Ovary (tissue), 10 donors: ENCODE measurements at places on chromosomes 7 and 10. TPM values are rescaled to one million over a fixed set of nuclear protein-coding genes. Genes with fewer than 3 reads are reported as not detected.

DNA sequence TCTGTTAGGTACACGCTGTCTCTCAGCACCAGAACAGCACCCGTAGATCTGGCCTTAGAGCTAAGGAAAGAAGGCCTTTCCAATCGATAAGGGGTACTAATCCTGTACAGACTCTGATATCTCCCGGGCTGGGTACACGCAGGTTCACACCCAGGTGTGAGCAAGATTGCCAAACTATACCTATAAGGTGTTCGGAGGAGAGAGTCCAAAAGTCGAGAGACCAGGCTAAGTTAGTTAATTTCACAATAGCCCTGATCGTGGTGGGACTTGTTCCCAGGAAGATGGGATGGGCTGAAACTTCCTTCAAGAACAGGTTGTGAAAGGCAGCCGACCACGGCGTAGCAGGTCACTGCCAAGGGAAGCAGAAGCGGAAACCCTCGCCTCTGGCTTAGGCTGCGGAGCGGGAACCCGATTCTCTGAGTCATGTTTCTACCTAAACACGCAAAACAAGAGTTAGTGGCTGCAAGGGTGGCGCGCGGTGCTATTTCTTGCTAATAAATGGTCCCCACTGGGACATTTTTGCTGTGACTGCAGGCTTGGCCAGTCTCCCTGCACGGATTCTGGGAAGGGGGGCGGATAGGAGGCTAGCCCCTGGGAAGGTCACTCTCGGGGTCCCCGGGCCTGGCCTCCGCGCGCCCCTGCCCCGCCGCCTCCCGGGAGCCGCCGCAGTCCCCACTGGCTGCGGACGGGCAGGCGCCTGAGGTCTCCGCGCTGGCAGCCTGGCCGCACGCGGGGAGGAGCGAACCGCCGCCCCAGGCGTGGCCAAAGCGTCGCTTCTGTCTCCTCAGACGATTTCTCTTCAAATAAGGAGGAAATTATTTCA lies 75.4 kb upstream of the PDSS1 start:
- no peak for DNase-seq

DNA sequence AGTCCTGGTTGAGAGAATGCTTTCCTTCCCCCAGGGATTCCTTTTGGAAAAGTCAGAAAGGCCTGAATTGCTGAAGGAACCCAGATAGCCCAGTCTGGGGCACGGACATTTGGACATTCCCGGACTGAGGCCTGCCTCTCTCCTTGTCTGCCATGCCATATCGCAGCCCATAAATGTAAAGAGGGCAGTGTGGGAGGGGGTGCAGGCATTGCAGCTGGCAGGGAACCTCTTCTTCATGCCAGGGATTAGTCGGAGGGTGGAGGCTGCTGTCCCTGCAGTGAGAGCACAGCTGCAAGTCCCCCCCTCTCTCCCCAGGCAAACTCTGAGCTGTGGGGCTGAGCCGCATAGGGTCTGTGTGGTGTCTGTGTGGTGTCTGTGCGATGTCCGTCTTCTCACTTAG lies 486.0 kb upstream of the MKI67 start:
- DNase-seq, result no peak

ZC3HAV1L gene
- total RNA-seq, result 25.2 TPM

- no peak for DNase-seq
These were observed 71.5 kb downstream of the PARP12 start for GRCh38 chr7:139991269-139991666.

FRMPD2 gene
- 11.8 TPM for total RNA-seq

OR6V1 gene
- not detected for total RNA-seq

DNA sequence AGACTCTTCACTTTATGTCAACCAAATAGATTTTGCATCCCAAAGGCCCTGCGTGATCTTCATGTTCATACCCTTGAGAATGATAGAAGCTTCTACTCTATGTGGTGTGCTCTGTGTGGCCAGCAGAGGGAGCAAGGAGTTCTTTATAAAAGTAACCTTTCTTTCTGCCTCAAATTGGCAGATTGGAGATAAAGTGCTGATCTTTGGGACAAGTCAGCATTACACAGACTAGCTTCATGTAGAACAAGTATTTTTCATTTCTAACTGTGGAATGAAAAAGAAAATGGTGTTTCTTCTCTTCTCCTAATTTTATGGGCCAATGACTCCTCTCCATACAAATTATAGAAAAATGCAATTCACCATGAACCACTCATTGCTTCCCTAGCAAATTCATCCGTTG lies 1214.1 kb downstream of the SORCS1 start:
- DNase-seq, result no peak

- DNase-seq, result no peak
These were observed 188.7 kb downstream of the PPP1R9A start for GRCh38 chr7:95095966-95096540.

- no peak for DNase-seq
These were observed 1.3 kb upstream of the TRPV6 start for GRCh38 chr7:142886866-142887265.

GRCh38 chr10:71528371-71529206 lies 131.9 kb downstream of the CDH23 start:
- DNase-seq, result no peak

AKR1D1 gene
- total RNA-seq, result not detected

DNA sequence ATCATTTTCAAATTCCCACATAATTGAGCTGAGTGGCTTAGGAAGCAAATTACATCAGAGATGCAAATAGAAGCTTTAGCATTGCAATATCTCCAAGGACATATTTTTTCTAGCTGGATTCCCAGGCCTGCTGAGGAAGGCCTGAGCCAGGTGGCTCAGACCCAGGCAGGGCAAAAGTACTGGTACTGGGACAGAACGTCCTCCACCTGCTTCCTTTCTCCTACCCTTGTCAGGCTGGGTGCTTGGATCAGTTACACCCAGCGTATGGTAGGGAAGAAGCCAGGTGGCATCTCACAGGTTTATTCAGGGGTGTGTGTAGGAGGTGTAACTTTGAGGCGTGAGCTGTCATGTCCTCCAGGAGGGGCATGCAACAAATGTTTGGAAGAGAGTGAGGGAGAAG lies 3.0 kb upstream of the PANK1 start:
- DNase-seq, result no peak

DNA sequence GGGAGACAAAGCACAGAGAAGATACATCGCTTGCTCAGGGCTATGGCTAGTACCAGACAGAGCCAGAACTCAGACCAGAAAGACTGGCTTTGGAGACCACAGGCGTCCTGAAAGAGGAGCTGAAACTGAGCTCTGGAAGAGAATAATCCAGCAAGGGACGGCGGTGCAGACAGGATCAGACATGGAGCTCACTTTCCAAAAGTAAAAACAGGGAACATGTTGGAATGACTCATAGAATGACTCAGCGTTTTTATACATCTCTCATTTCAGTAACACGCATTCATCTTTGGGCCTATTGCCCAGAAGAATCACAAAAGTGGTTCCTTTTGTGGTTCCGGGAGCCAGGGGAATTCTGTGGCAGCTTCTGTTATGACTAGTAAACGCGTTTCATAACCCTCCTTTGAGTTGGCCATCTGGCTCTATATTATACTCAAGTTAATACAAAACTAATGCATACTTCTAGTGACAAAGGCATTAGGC lies 37.2 kb downstream of the PLEKHS1 start:
- no peak for DNase-seq

- no peak for DNase-seq
These were observed 117.5 kb downstream of the TRIL start for GRCh38 chr7:28840592-28840995.

DNA sequence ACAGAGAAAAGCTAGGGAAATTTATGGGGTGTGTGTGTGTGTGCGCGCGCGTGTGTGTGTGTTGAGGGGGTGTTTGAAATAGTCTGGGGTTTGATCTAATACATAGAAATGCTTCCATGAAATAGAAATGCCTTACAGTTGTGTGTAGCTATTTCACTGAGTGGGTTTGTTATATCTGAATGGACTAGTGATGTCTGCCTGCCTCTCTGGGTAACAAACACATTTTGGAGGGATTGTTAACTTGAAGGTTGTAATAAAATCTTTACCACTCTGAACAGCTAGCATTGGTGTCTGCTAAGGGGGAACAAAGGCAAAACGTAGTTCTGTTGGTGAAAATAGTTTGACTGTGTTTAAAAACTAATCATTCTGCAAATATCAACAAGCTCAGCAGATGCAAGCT lies 509.3 kb downstream of the LRMDA start:
- no peak for DNase-seq

DNA sequence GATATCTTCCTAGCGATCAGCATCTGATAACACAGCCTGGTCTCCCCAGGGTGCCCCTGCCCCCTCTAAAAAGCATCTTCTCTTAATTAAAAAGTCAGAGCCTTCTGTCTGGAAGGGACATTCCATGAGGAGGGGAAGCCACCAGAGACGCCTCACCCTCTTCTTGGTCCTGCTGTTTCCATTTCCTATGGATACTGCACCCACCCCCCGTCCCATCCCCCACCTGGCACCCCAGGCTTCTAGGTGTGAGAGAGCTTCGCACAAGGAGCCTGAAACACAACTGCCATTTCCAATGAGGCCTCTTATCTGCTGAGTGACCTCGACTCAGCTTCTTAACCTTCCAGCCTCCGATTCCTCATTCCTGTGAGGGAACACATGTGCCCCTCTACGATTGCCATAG lies 51.4 kb downstream of the COL13A1 start:
- no peak for DNase-seq

ERVW-1 gene
- total RNA-seq, result not detected

- no peak for DNase-seq
These were observed 22.3 kb downstream of the SMURF1 start for GRCh38 chr7:99121496-99122021.

SEMA3C gene
- total RNA-seq, result 53.1 TPM

GRCh38 chr7:142645777-142646176 lies 103.5 kb upstream of the PRSS1 start:
- DNase-seq, result no peak

GRCh38 chr7:159121068-159121467 lies 23.6 kb downstream of the VIPR2 start:
- peak; percentile 4 for DNase-seq

MET gene
- total RNA-seq, result 5.0 TPM

PNLIPRP3 gene
- not detected for total RNA-seq

SPDYE2 gene
- not detected for total RNA-seq

PHF14 gene
- total RNA-seq, result 32.0 TPM

EMX2 gene
- total RNA-seq, result 10.7 TPM

GRCh38 chr7:55088620-55089019 lies 69.8 kb downstream of the EGFR start:
- no peak for DNase-seq

AGR3 gene
- not detected for total RNA-seq

ADAP1 gene
- 3.9 TPM for total RNA-seq

GRCh38 chr7:154649434-154649833 lies 353.5 kb downstream of the PAXIP1 start:
- DNase-seq, result no peak

CALY gene
- not detected for total RNA-seq
